ENCODE measurements at places on chromosomes 16 and 17.

DNA sequence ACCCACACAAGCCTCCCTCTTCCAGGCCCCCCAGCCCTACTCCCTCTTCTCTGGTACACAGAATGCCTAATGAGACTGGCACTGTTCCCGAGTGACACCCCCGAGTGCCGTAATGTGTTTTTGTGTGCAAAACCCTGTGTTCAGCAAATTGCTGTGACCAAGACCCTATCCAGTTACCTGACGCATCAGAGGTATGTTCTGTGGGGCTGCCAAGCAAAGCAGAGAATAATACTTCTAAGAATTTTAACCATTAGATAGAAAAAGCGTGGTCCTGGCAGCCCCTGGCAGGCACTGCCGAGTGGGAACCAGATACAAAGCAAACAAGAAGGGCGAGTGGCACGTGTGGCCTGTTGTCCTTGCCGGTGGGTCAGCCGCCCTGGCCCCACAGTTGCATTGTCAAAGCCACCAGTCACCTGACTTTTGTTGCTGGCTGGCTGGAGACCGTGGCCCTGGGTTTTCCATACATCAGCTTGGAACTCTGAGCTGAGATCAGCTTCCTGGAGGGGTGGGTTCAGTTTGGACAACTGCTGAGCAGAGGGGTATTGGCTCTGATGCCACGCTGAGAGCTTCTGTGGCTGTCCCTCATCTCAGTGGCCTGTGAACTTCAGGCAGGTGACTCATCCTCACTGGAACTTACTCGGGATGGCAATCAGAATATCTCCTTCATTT, 69.1 kb upstream of the BRD7 start:
- DNase-seq = no peak

DNA sequence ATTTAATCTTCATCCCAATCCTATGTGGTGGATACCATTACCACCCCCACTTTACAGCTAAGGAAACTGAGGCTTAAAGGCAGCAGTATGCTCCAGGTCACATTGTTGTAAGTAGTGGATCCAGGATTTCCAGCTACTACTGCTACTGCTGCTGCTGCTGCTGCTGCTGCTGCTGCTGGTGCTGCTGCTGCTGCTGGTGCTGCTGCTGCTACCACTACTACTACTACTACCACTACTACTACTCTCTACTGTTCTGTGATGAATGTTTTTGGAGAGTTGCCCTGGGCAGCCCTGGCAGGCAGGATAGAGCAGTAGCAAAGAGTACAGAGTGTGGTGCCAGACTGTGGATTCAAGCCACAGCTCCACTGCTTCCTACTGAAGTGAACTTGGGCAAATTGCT, 49.3 kb upstream of the SLC12A3 start:
- no peak for DNase-seq

- no peak for DNase-seq
Measured at GRCh38 chr17:67107811-67108775, 63.7 kb downstream of the CACNG1 start.

- DNase-seq = no peak
Measured at GRCh38 chr16:17773698-17774101, 302.9 kb upstream of the XYLT1 start.

DNA sequence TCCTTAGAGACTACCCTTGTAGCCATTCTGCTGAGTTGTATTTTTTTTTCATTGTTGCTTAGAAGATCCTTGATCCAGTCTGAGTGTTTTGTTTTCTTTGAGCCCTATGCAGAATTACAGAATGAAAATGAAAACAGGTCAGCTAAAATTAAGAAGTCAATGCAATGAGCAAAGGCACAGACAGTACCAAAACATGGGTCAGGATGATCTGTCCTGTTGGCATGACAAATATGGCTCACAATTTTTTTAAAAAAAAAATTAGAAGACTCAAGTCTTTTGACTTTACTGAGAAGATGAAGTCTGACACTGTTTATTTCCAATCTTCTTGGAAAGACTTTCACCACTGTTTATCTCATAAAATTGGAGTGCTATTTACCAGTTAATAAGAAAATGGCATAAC, 32.4 kb downstream of the KCNJ16 start:
- no peak for DNase-seq

DNA sequence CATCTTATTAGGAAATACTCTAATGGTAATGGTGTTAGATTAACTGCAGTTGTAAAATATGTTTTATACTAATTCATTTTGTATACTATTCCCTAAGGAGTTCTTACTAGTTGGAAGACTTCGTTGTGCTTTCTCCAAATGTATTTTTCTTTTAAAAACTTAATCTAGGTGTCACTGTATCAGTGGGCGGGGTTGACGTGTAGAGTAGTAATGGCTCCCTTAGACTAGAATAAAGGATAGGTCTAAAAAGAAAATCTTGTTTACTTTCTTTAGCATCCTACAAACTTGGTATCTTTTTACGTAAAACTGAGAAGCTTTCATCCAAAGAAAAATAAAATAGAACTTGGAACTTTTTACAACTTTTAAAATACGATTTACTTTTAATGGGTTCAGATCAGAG, 55.0 kb upstream of the MRC2 start:
- DNase-seq = no peak

DNA sequence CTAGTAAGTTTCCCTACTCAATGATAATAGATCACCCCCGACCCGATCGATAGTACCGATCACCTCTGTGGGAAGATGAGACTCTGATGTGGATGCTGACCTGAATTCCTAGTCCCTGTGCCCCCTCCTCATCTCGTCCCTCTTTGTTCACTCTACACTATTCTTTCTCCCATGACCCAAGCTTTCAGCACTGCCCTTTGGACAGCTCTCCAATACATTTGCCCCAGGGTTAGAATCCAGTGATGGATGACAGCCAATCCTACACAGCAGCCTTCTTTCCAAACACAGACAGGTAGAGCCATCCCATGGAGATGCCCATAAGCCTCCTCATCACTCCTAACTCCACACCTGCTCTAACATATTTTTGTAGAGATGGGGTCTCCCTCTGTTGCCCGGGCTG, 141.1 kb downstream of the GSG1L start:
- DNase-seq = peak; percentile 13

DNA sequence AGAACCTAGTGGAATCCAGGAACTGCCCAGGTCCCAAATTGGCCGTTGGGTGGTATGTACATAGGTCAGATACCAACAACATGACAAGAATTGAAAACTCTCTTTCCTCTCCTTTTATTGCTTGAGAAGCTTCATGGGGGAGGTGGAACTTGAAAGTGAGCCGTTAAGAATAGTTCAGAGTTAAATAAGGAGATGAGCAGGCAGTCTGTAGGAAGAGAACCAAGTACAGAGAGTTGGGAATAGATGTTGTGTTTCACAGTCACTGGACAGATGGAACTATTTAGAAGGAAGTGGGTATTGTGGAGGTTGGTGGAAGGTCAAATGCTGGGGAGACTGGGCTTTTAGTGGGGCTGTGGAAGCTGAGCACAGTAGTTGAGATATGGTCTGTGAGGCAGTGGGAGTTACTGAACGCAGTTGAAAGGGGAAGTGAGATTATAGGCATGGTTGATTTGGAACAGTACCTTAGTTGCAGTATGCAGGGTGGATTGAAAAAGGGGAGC, 26.4 kb downstream of the ARHGAP44 start:
- no peak for DNase-seq

- DNase-seq = no peak
Measured at GRCh38 chr16:68031951-68032350, 8.9 kb downstream of the DUS2 start.

- no peak for DNase-seq
Measured at GRCh38 chr16:397736-398332, 835 bp downstream of the NME4 start.

DNA sequence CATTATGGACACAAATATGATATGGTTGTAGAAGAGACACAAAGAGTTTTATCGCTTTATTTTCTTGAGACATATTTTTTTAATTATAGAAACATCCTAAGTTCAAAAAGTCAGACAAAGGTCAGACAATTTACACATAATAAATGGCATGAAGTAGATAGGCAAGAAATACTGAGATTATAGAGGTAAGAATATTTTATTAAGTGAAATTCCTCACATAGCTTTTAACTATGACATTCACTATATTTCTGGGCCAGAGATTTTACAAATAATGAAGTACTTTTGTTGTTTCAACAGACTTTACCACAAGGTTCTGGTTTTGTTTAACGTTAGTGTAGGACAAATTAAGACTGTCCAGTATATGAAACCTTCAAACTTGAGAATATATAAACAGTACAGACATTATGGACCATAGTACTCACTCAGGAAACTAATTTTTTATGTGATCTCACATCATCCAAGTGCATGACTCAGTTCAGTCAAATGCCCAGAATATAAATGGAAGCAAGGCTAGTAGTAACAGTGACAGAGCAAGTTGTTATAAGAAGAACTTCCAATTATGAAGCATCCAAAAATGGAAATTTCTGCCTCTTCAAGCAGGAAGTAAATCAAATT, 394.8 kb downstream of the KCNJ2 start:
- no peak for DNase-seq

DNA sequence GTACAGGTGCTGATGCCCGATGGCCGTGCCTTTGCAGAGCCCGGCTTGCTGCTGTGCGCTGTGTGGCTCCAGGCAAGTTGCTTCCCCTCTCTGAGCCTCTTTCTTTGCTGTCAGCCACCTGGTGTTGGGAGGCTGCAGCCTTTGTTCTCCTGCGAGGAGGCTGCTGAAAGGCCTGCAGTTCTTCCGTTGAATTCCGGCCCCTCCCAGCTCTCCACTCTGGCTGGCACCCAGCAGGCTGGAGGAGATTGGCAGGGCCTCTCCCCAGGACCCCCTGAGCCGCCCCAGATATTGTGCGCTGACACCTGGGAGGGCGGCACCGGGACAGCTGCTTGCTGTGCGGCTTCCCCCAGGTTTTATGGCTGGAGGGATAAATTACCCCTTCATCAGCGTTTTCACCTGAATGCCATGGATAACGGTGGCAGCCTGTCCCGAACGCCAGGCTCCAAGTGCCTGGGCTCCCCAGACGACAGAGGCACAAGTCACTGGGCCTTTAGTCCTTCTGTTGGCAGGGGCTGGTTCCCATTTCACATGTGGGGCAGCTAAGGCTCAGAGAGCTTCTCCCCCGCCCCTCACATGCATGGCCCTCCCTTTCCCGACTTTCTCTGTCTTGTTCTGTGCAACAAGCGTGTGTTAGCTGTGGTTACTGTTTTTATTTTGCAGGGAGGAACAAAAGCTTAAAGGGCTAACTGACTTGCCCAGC, 35.1 kb upstream of the GSE1 start:
- no peak for DNase-seq

- DNase-seq = no peak
Measured at GRCh38 chr17:7882629-7883028, 6.0 kb upstream of the CHD3 start.

DNA sequence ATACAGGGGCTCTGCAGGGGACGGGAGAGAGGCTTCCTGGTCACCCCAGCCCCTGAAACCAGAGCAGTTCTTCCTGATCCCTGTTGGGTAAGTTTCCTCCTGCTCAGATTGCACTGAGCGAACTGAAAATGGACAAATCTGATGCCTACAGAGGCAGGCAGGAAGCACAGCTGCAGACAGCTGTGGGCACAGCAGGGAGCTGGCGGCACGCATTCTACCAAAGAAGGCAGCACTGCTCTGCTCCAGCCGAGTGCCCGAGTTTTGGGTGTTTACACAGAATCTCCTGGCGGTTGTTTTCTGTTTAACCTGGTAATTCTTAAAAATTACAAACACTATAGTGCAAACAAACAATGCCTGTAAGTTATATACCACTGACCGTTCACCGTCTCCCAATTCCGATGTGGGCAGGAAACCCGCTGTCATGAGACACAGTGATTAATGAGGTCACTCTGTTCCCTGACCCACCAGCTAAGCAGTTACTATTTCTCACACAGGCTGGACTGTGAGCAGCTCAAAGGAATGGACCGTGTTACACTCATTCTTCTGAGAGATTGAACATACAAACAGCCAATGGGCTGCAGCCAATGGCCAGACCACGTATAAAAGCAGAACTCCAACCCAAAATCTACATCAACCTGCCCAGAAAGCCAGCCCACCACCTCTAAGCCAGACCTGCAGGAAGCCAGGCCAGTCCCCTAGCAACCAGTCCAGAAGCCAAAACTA, 25.5 kb downstream of the NSMCE1 start:
- peak; percentile 80 for DNase-seq

DNA sequence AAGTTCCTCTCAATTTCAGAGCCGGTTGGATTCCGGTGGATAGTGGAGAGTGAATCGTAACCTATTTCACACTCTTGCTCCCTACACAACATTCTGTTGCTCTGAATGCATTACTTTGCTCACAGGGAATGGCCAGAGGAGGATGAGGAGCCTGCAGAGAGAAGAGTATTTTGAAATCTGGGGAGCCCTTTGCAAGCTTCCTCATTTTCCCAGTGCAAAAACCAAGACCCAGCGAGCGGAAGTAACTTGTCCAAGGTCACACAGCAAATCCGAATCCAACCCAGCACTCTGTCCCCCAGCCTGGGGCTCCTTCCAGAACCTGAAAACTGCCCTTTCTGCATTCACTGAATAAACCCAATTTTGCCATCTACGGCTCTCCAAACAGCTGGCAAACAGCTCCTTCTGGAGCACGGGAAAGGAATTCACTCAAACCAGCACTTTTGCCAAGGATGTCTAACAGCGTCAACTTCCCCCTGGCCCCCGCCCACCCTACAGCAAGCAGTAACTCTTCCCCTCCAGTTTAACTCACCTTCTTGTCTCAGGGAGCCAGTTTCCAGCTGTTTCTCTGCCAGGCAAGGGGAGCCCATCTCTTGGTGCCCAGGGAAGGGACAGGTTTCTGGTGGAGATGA, 557 bp downstream of the KCNG4 start:
- no peak for DNase-seq

- DNase-seq = no peak
Measured at GRCh38 chr16:63960321-63960720, 1161.5 kb downstream of the CDH11 start.

- DNase-seq = no peak
Measured at GRCh38 chr17:64772845-64773299, 110.8 kb upstream of the SMURF2 start.

- no peak for DNase-seq
Measured at GRCh38 chr17:63833026-63833740, 5.7 kb upstream of the FTSJ3 start.

- no peak for DNase-seq
Measured at GRCh38 chr16:86882586-86883280, 304.4 kb downstream of the FOXL1 start.

- DNase-seq = no peak
Measured at GRCh38 chr17:3964203-3965117, at the start of gene ATP2A3. ATP2A3 (minus strand) TSS chr17:3964437; CDS start chr17:3964291, 146 bp downstream.

DNA sequence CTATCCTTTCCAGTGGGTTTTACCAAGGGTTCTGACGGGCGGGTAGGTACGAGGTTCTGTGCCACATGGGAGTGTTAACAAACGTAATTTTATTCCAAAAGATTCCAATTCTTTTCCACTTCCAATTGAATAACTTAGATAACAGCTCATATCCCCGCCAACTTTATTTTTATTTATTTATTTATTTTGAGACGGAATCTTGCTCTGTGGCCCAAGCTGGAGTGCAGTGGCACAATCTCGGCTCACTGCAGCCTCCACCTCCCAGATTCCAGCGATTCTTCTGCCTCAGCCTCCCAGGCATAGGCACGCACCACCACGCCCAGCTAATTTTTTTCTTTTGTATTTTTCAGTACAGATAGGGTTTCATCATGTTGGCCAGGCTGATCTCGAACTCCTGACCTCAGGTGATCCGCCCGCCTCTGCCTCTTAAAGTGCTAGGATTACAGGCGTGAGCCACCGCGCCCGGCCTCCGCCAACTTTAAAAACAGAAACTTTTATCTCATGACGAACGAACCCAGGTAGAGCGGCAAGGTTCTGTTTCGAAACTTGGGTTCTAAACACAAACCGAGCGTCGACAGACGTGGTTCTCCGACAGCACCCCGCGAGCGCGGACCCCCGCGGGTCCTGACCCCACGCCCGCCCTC, 613 bp downstream of the ECI1 start:
- DNase-seq = no peak

All from left renal cortex interstitium (tissue), 4 donors.